Esophagus squamous epithelium (tissue), 5 donors: ENCODE measurements at places on chromosomes 6 and 20.

DNA sequence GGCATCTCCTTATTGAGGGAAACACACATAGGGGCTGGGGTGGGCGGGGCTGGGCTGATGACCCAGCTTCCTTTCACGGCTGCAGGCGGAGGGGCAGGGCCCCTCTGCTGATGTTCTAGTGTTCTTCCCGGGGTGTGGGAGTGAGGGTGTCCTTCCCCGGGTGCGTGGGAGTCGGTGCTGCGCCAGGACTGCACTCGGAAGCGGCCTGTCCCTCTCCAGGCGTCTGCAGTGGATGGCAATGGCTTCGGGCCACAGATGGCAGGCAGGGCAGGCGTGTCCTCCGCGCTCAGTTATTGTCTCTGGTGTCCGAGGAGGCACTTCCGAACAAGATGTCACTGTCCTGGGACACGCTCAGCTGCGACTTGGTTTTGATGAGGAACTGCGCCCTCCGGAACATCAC is 19.2 kb downstream of the KCNG1 start:
- no peak for DNase-seq

DNA sequence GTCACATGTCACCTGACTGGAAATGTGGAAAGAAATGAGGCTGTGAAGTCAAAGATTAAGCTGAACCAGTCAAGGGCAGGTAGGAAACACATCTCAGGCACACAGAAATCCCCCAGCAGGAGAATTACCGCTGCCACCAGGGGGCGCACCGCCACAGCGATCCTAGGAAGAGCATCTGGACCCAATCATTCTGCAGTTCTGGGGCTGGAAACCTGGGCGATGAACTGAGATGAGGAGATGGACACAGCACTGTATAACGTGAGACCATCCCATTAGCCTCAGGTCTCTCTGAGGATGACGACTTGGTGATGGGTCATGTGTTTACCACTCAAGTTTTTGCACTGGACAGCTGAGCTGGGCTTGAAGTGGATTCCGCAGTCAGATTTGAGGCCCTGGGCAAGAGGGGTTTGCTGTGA is 6.5 kb upstream of the SLC24A3 start:
- no peak for DNase-seq

GRCh38 chr20:15491575-15491974 is 1081.7 kb downstream of the KIF16B start:
- DNase-seq: no peak

GRCh38 chr20:63347081-63347741 is 13.9 kb downstream of the CHRNA4 start:
- DNase-seq: no peak

- DNase-seq: no peak
These were observed 31.1 kb upstream of the STX16 start for GRCh38 chr20:58619864-58620431.

GRCh38 chr6:123527406-123527805 is 109.3 kb downstream of the TRDN start:
- DNase-seq: no peak

- DNase-seq: no peak
These were observed 311.5 kb upstream of the MAN1A1 start for GRCh38 chr6:119661078-119661477.

DNA sequence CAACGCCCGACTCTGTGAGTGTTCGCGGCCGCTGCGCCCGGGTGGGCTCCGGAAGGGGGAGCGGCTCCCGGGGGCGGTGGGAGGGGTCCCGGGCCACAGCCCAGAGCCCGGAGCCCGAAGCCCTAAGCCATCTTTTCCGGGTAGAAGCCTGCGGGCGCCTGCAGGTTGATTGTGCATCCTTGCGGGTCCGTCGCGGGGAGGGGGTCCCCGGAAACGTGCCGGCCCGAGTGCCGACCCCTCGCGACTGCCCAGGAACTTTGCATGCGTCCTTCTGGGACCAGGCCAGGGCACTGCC is 413 bp downstream of the PTPRA start:
- no peak for DNase-seq

GRCh38 chr6:14920276-14920675 is 325.6 kb upstream of the JARID2 start:
- DNase-seq: no peak

- no peak for DNase-seq
These were observed 66.9 kb upstream of the BHLHE23 start for GRCh38 chr20:63073738-63074065.
